ENCODE measurements at places on chromosomes 2 and 18.

GRCh38 chr2:158498043-158498748, 41.4 kb downstream of the PKP4 start:
- no peak for DNase-seq

DNA sequence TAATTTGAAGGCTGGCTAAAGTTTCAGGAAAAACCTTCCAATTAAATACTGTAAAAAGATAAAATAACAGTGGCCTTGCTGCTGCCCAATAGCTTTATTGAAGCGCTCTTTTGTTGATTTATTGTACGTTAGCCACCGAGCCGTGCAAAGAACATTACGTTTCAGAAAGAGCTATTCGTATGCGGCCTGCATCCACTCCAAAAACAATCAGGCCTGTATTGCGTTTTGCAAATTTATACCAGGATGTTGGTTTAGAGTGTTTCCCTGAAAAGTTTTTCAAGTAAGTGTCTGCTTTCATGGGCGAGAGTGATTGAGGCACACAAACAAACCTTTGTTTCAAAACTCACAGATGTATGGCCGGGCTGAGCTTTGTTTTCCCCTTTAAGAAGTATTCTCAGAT, 257.2 kb upstream of the SALL3 start:
- DNase-seq, result no peak

- no peak for DNase-seq
These were observed 46.3 kb downstream of the ANKRD12 start for GRCh38 chr18:9182852-9183399.

GRCh38 chr18:43772907-43773306, 495.6 kb upstream of the SYT4 start:
- no peak for DNase-seq

DNA sequence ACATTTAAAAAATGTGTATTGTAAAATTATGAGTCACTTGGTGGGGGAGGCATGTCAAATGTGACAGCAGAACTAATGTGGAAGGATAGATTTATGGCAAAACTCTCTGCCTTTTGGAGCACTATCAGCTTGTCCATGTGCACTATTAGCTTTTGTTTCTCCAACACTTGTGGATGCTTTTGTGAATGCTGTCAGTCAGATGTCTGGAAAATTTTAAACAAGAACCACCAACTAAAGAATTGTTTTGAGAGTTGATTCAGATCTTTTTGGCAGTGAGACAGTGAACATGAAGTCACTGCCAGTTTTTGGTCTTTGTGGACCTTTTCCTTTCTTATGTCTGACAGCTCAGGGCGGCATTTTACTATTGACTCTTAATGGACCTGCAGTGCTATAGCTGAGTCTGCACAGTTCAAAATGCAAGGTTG, 72.4 kb downstream of the KIAA1328 start:
- DNase-seq, result no peak

DNA sequence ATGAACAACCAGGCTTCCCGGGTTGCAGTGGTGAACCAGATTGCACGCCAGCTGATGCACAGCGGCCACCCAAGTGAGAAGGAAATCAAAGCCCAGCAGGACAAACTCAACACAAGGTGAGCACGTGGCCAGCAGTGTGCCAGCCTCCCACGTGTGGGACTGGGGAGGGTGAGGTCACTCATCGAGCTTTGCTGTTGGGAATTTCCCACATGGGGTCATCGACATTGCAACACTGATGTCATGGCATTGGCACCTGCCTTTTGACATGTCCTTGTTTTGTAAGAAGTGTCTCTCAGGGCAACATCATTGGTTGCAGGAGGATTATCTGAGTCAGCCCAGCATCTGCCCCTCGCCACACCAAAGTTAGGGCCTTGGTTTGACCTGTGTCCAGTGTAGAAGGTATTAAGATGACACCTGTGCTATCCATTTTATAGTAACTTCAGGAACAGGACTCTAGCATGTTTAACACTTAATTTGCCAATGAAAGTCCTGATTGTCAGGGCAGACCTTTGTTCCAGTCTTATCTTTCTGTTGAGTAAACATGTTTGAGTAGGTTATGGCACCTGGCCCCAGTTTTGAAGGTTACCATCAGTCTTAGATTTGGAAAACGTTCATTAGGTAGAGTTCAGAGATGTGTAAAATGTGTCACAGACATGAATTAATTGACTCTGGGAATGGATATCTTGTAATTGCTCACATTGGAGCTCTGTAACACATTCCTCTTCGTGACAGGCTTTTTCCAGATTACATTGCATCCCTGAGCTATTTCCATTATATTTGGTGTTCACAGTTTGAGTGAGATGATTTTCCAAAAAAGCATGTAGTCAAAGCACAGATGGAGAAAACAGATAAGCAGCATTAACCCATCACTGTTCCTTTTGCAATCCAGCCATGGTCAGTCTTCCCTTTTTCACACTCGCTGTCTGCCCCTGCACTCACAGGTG, 93.3 kb upstream of the EML6 start:
- no peak for DNase-seq

GRCh38 chr2:224971214-224971613, 71.1 kb downstream of the DOCK10 start:
- DNase-seq, result no peak

DNA sequence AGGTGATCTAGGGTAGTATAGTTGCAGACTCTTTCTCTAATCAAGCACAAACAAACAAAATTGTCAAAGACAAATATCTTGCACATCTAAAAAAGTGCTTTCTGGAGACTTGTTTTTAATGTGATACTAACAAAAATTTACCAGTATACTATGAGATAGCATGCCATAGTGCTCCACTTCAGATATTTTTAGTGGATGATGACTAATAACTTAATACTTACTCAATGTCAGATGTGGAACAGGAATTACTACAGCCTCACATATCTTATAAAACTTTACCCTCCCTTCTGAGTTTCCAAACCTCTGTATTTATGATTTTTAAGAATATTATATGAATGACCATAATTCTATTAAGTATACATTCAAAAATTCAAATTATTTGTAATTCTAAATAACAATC, 1162.0 kb upstream of the SLC39A10 start:
- no peak for DNase-seq

- no peak for DNase-seq
These were observed 22.3 kb upstream of the RHOB start for GRCh38 chr2:20424300-20425290.

DNA sequence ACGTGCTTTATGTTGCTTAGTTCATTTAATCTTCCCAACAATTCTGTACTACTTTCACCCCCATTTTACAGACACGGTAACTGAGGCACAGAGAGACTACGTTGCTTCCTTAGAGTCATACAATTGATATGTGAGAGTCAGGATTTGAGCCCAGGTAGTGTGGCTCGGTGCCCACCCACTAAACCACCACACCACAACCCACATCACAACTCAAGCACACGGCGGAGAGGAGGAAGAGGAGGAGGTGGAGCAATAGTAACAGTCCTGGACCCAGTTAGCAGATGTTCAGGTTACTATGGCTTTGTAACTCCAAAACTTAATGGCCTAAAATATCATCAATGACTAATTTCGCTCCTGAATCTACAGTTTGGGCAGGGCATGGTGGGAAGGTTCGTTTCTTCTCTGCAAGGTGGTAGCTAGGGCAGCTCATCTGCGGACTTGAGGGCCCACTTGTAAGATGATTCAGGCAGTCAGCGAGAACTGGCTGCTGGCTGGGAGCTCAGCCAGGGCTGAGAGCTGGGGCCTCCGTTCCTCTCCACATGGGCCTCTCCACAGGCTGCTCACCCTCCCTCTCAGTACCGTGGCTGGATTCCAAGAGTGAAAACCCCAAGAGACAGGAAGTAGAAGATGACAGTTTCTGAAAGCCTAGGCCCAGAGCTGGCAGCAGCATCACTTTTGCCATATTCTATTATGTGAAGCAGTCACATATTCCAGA, 167.1 kb downstream of the ZFP36L2 start:
- DNase-seq, result peak; percentile 52

DNA sequence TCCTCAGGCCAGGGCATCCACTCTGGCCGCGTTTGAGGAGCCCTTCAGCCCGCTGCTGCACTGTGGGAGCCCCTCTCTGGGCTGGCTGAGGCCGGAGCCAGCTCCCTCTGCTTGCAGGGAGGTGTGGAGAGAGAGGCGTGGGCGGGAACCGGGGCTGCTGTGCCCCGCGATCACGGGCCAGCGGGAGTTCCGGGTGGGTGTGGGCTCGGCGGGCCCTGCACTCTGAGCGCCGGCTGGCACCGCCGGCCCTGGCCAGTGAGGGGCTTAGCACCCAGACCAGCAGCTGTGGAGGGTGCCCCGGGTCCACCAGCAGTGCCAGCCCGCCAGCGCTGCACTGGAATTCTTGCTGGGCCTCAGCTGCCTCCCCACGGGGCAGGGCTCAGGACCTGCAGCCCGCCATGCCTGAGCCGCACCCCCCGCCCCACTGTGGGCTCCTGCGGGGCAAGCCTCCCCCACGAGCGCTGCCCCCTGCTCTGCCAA, 1.9 kb upstream of the ABHD3 start:
- DNase-seq, result no peak

- DNase-seq, result no peak
These were observed 40.0 kb upstream of the NFATC1 start for GRCh38 chr18:79355433-79356335.

- no peak for DNase-seq
These were observed 8.3 kb downstream of the TRAPPC12 start for GRCh38 chr2:3387644-3388411.

DNA sequence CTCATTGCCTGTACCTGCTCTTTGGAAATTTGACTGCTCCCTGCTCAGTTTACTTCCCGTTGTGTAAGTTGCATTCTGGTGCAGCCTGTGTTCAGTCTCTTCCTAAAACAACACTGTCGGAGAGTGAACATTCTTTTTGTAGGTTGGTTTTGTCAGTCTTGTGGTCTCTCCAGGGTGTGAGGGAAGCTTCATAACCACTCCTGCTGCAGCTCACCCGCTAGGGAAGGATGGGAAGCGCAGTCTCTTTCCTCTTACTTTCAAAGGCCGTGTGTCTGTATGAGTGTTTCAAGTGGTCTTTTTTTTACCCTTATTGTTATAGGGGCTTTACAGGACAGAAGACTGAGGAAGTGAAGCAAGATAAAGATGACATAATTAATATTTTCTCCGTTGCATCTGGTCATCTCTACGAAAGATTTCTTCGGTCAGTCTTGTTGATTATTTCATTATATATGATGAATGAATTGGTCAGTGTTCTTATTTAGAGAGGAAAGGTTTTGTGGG, 87.2 kb downstream of the UGGT1 start:
- DNase-seq, result no peak

DNA sequence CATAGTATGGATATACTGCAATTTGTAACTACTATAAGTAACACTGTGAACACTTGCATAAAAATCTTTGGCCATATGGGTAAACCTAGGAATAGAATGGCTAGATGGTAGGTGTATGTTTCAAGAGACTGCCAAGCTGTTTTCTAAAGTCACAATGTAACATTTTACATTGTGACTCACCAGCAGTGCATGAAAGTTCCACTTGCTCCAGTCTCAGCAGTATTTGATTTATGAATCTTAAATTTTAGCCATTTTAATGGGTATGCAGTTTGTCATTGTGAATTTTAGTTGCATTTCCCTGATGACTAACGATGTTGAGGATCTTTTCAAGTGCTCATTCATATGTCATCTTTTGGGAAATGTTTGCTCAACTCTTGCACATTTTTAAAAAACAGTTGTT, 86.1 kb downstream of the FARSB start:
- DNase-seq, result no peak

GRCh38 chr18:62721839-62722795, 6.8 kb downstream of the PHLPP1 start:
- DNase-seq, result no peak

DNA sequence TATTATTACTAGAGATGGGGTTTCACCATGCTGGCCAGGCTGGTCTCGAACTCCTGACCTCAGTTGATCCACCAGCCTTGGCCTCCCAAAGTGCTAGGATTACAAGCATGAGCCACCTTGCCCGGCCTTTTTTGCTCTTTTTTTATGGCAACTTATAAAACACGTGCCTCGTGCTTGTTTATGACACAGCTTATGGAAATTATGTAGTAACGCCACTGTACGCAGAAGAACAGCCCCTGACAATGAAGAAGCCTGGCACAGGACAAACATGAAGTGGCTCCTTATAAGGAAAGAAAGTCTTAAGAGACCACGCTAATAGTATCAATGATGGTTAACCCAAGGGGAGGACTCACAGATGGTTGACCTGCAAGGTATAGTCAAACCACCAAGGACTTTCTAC, 37.2 kb upstream of the RAPH1 start:
- no peak for DNase-seq
